ENCODE measurements at places on chromosomes 12 and 14. TPM values are rescaled to one million over a fixed set of nuclear protein-coding genes. Genes with fewer than 3 reads are reported as not detected.

Gene PROX2
- total RNA-seq, result 0.21 TPM

Gene PIANP
- not detected for total RNA-seq

Gene CLEC2D
- total RNA-seq, result 355 TPM

Gene HCAR1
- total RNA-seq, result 0.06 TPM

Gene CCND2
- total RNA-seq, result 492 TPM

Gene TUBA1A
- 96.5 TPM for total RNA-seq

Gene TEAD4
- total RNA-seq, result 1.6 TPM

Gene NIN
- total RNA-seq, result 70.8 TPM

Gene LIN52
- 20.1 TPM for total RNA-seq

Gene SAMD4A
- 1.7 TPM for total RNA-seq

Gene PZP
- not detected for total RNA-seq

Gene KRT75
- not detected for total RNA-seq

Gene CFL2
- 7.4 TPM for total RNA-seq

DNA sequence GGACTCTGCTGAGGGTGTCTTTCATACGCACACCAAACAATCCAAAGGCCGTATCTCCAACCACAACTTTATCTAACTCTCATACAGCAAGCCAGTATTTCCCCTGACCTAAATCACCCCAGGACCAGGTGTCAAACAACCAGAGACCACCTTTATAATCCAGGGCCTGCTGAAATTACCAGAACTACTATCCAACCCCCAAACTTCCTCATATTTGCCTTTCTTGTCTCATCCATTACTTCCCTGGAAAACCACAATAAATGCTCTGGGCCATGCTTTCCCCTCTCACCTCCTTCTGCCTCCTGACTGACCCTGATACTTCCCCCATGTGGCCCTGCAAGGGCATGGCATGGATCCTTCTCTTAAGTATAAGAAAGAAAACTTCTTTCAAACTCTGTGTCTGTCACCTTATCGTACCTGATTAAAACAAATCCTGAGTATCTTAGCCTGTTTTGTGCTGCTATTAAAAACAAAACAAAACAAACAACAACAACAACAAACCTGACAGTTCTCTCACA lies 44.7 kb upstream of the CRACR2A start:
- no peak for DNase-seq

DNA sequence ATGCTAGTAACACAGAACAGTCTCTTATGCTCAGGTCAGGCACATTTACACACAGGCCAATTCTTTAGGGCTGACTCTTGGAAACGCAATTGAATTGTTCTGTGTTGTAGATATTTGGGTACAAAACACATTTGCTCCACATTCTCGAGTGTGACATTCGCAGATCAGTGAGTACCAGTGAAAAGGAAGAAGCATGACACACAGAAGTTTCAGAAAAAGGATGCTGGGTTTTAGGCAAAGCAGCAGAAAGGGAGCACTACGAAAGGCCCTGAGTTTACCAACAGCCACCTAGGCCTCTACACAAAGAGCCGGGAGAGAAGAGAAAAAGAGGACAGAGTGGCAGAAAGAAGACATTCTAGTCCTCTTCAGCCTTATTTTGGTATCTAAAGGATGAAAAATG lies 254.4 kb upstream of the BTG1 start:
- no peak for DNase-seq

DNA sequence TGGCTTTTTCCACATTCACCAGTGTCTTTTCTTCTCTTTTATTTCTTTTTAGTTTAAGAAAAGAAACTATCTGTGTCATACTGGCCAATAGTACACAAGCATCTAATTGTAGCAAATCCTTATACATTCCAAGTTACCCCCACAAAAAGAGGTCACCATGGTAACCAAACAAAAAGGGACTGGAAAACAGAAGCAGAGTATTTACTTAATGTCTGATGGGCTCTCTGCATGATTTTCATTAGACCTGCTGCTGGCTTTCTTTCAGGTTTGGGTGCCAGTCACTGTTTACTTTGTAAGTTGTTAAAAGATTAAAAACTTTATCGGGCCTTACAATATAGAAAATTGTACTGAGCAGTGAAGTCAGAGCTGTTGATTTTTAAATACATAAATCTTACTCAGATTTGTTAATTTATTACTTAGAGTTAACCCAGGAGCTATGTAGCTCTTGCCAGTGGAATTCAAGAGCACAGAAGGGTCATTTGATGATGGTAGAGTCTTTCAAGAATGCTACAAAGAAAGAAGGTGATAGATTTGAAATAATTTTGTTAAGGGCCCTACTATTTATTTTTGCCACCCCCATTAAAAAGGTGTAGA lies 123.9 kb downstream of the BRMS1L start:
- DNase-seq, result no peak

DNA sequence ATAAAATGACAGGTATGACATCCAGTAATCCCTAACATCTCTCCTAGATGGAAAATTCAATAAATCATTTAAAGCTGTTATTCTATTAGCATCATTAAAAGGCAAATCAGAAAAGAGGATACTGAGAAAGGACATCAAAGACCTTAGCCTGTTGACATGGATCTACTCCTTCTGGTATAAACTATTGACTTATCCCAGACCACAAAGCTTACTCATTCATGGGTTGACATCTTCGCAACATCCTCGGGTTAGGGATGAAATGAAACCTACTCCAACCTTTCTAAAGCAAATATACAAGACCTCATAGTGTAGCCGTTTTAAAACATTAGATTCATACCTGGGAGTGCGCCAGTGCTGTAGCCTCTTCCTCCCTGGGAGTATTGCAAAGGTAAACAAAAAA lies 191.5 kb upstream of the BTG1 start:
- no peak for DNase-seq

GRCh38 chr12:109757671-109758265 lies 44.1 kb downstream of the FAM222A start:
- no peak for DNase-seq

DNA sequence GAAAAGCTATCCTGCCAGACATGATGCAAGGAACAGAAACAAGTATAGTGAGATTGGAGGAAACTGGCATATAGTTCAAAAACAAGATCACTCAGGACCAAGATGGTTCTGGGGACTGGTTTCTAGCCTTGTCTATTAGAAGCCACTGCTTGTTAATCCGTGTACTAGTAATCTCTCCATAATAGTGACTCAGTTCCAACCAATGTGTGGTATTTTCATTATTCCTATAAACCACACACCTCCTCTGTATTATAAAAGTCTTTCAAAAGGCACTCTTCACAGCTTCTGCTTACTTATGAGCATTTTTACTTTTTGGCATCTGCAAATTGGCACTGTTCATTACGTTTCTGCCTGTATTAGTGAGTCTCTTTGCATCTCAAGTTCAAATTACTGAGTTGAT lies 140.3 kb downstream of the SLC6A15 start:
- DNase-seq, result no peak

DNA sequence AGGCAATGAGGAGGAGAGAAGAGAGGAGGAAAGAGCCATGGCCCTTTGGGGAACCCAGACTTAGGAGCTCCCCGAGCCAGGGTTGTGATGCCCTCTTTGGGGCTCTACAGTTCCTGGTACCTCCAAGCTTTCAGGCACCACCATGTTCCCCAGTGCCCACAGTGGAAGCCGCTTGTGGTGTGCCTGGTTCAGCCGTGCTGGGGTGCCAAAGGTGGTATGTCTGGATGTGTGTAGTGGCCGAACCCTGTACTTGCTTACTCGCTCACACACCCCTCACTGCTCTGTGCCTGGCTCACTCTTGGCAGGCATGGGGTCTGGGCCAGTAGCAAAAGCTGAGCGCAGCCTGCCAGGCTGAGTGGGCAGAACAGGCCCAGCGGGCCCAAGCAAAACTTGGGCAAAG lies 210.7 kb downstream of the MON2 start:
- no peak for DNase-seq

DNA sequence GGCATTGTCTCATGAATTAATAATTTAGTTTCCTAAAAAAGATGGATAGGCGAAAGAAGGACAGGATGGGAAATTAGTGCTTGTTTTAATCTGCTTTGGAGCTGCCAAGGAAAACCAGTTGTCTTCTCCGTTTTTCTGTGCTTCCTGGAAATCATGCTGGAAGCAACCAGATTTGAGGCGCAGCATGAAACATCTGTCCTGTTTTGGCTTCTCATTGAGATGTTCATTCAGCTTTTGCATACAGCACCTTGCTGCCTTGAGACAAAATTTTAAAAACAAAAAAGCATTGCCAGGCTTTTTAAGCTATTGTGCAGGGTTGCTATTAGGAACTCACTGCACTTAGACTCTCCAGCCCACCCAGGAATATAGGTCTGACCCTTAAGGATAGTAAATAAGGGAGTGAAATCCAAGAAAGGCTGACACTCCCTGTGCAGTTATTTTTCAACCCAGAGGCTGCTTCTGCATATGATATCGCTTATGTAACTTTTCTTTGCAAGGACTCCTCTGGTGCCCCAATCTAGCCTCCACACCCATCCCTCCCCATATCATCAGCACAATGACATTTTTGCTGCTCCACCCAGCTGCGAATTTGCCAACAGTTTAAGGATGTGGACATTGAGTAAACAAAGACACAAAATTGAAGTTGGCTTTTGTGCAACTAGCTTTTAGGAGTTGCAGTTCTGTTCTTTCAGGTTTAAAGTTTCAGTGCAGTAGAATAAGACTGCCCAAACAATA lies 46.9 kb upstream of the MDM1 start:
- DNase-seq, result no peak

- peak; percentile 49 for DNase-seq
These were observed 26.1 kb downstream of the JDP2 start for GRCh38 chr14:75453817-75454434.

DNA sequence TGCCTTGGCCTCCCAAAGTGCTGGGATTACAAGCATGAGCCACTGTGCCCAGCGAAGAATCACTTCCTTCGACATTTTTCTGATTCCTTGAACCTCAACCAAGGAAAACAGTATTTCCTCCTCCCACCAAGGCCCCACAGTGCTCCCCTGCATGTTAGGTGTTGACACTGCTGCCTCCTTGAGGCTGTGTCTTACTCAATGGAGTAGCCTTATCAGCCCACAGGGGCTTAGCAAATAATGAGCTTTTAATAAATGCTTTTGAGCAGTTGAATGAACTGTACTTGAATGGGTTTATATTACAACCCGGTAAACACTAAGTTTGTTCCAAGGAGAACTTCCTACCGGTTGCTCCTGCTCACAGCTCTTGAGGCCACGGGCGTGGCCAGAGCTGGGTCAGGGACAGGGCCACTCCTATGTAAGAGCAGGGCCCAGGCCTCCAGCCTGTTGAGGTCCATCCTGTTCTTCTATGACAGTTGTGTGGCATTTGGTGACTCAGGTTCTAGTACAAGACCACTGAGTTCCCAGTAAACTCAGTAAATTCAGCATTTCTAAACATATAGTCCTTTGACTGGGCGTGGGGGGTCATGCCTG lies 36.8 kb upstream of the TUBA1A start:
- DNase-seq, result no peak

- no peak for DNase-seq
These were observed 24.3 kb downstream of the CEP170B start for GRCh38 chr14:104889375-104889757.

DNA sequence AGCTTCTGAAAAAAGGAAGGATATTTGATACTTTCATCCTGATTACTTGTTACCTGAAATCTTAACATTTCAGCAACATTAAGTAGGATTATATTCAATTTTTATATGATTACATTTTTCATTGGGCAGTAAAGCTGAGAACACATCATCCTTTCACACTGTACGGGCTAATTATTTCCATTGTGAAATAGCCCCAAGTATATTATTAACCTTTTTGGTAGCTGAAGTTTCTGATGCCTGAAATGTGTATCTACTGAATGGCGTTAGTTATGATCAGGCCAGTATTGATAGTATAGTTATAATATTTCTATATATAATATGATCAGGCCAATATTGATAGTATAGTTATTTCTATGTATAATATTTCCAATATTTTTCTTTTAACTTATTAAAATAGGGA lies 10.1 kb downstream of the SPATS2 start:
- DNase-seq, result no peak

GRCh38 chr12:12011880-12012260 lies 58.9 kb upstream of the BCL2L14 start:
- no peak for DNase-seq

GRCh38 chr12:112294793-112295192 lies 87.4 kb downstream of the HECTD4 start:
- DNase-seq, result no peak

GRCh38 chr12:93149229-93149628 lies 220.1 kb upstream of the EEA1 start:
- no peak for DNase-seq

- no peak for DNase-seq
These were observed 1513.6 kb upstream of the SEL1L start for GRCh38 chr14:83047059-83047830.

DNA sequence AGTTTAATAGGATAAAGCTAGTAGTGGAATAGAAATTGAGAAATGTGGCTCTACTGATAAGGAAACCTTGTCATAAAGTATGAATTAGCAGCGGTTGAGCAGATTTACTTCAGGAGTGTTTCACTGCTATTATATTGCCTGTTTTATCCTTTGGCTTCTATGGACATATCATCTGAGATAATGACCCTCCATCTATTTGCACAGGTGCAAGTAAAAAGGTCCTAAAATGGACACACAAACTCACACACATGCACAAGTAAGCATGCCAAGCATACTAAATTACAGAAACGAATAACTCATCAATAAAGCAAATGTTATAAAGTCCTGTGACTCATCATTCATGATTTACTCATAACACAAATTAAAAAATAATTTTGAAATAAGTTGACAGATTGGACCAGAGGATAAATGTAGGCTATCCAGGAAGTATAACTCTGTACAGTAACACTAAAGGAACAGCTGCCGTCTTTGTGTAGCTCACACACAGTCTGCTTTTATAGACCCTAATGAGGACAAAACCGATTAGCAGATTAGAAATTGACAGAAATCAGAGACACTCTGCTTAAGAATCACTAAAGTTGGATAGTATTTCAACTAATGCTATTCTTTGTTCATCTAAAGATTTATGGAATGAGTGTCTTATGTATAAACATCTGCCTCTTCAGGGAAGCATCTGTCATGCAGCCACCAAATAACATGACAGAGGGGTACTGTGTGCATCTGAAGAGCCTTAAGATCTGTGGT lies 73.9 kb downstream of the SYT1 start:
- DNase-seq, result no peak

DNA sequence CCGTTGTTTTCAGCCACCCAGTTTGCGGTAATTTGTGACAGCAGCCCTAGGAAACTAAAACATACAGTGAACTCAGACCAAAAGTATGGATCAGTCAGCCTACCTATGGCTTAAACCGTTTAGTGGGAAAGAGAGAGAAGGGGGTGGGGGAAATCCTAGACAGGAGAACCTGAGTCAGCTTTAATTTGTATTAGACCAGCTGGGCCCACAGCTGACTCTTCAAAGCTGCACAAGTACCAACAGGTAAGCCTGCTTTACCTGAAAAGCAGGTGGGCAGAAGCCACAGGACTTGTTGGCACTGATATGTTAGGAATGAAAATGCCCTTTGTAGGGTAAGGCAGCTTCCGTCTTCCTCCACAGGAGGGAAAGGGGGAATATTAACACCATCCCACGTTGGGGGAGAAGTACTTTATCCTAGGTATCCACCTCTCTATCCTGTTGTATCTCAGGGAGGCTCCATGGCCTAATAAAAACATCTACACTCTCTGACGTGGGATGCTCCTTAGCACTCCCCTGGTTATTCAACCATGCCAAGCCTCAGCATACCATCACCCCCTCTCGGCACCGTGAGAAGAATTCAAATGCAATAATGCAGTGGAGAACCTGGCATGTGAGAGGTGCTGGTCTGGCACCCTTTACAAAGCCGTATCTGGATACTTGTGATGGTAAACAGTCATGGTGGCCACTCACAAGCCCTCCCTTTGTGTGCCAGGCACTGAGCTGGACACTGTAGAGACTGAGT lies 70.3 kb downstream of the STON2 start:
- no peak for DNase-seq
